ENCODE measurements at places on chromosomes 7 and 10. TPM values are rescaled to one million over a fixed set of nuclear protein-coding genes. Genes with fewer than 3 reads are reported as not detected.

- no peak overlapping the region for H3K4me3 ChIP-seq
- H3K27me3 ChIP-seq = no peaks in the 10 kb centered on the region
- no peaks in the 10 kb centered on the region for H3K36me3 ChIP-seq
- no peak for DNase-seq
- no peaks in the 10 kb centered on the region for H3K4me1 ChIP-seq
Observed at GRCh38 chr10:75018251-75018650, 93.2 kb upstream of the SAMD8 start.

DNA sequence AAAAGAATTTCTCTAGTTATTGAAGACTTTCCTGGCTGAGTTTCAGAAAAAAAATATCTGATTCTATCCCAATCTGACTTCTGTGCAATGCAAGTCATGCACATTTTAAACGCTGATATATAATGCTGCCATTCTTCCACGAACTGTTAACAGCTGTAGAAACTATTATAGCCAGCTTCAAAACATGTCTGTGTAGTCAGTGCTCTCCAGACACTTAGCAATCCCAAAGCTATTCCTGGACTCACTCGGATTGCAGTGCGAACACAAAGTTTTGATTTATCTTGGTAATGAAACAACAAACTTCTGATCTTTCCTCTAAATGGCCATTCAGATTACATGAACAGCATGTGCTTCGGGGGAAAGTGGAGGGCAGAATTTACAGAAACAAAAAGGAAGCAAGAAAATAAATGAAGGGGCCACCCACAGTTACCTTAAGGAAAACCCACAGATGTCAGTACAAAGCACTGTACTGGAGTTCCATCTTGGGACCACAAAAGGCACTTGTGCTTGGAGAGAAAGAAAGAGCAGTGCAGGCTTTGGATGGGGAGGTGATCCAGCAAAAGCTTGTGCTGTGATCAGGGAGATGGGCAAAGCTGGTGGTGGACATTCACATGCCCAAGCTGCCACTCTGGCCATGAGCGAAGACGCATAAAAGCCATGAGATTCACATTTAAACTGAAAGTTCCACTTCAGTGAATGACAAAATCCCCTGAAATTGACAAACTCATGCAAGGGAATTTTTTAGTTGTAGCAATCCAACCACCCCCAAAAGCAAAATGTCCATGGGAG, 32.1 kb upstream of the ADO start:
- no peaks in the 10 kb centered on the region for H3K36me3 ChIP-seq
- DNase-seq = no peak
- no peak overlapping the region for H3K4me3 ChIP-seq
- no peaks in the 10 kb centered on the region for H3K4me1 ChIP-seq
- no peaks in the 10 kb centered on the region for H3K27me3 ChIP-seq
- H3K27ac ChIP-seq = no peak overlapping the region

- no peaks in the 10 kb centered on the region for H3K4me1 ChIP-seq
- H3K27ac ChIP-seq = no peak overlapping the region
- no peak overlapping the region for H3K4me3 ChIP-seq
- H3K27me3 ChIP-seq = no peaks in the 10 kb centered on the region
Observed at GRCh38 chr7:154795437-154795836, 207.5 kb downstream of the PAXIP1 start.

- no peak for DNase-seq
- no peaks in the 10 kb centered on the region for H3K36me3 ChIP-seq
- no peaks in the 10 kb centered on the region for H3K27me3 ChIP-seq
Observed at GRCh38 chr10:71271662-71272055, 47.4 kb upstream of the SLC29A3 start.

DNA sequence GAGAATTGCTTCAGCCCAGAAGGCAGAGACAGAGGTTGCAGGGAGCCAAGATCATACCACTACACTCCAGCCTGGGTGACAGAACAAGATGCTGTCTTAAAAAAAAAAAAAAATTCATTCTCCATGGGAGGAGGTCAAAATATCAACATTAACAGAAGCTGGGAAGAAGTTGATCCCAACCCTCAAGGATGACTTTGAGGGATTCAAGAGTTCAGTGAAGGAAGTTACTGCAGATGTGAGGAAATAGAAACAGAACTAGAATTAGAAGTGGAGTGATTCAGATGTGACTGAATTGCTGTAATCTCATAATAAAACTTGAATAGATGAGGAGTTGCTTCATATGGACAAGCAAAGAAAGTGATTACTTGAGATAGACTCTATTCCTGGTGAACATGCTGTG, 19.7 kb upstream of the RPEL1 start:
- H3K4me1 ChIP-seq = no peaks in the 10 kb centered on the region
- peak overlapping the region; percentile 66 for H3K27ac ChIP-seq
- no peaks in the 10 kb centered on the region for H3K27me3 ChIP-seq
- H3K36me3 ChIP-seq = no peaks in the 10 kb centered on the region
- no peak overlapping the region for H3K4me3 ChIP-seq
- DNase-seq = no peak

DNA sequence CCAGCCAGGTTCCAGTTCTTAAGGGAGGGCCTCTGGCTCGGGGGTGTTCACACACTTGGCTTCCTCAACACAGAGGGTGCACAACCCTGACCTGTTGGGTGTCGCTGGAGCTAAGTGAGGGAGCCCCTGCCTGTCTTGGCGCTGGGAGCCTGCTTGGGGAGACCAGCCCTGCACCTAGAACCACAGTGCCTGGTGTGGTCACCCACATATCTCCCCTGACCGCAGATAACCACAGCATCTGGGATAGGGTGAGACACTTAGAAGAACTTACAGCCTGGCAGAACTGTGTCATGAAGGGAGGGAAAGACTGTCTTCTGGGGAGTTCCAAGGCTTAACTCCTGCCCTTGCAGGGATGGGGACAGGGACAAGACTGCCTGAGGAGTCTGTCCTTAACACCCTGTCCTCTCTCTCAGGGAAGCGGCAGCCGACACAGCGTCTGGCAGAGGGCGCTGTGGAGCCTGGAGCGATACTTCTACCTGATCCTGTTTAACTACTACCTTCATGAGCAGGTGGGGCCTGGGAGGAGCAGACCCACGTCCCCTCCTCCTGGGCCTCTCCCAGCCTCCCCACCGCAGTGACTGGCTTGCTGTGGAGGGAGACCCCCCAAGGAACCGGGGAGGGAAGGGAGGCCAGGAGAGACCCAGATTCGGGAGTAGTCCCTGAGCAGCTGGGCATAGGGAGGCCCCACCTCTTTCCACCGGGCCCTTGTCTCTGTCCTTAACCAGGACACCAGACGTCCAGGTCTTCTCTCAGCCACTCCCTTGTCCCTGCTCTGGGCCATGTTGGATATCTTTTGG, 59.0 kb downstream of the PALD1 start:
- peak; percentile 54 for DNase-seq
- no peaks in the 10 kb centered on the region for H3K27me3 ChIP-seq
- no peaks in the 10 kb centered on the region for H3K4me1 ChIP-seq
- H3K36me3 ChIP-seq = no peaks in the 10 kb centered on the region
- H3K4me3 ChIP-seq = no peak overlapping the region

DNA sequence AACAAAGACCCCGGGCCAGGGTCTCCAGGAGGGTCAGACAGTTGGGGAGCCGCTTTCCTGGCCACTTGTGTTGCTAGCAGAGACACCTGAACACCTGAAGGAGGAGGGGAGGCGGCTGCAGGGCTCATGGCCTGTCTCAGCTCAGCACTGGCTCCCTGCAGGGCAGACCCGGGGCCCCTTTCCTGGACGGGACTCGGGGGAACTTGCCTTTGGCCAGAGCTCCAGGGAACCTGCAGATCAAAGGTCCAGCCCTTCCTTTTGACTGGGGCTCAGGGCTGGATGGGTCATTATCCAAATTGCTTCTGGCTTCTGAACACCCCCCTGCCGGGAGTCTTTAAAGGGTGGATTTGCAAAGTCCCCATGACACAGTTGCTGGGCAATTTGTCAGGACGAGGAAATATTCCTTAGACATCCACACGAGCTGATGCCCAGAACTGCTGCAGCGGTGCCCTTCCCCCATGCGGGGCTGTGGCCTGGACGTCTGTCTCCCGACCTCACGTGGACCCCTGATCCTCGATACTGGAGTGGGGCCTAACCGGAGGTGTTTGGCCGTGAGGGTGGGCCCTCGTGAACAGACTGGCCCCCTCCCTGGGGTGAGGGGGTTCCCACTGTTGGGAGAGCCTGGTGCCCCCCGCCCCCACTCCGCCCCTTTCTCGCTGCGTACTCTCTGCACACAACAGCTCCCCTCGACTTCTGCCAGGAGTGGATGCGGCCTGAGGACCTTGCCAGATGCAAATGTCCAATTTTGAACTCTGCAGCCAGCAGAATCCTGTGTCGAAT, 194.3 kb downstream of the ELFN1 start:
- H3K36me3 ChIP-seq = no peaks in the 10 kb centered on the region
- no peaks in the 10 kb centered on the region for H3K4me1 ChIP-seq
- H3K4me3 ChIP-seq = no peak overlapping the region
- no peaks in the 10 kb centered on the region for H3K27me3 ChIP-seq
- H3K27ac ChIP-seq = no peak overlapping the region
- DNase-seq = no peak

GRCh38 chr10:20644421-20644820, 252.7 kb downstream of the NEBL start:
- H3K4me1 ChIP-seq = no peaks in the 10 kb centered on the region
- no peak for DNase-seq
- H3K27me3 ChIP-seq = no peaks in the 10 kb centered on the region
- no peak overlapping the region for H3K4me3 ChIP-seq
- H3K36me3 ChIP-seq = no peaks in the 10 kb centered on the region

DNA sequence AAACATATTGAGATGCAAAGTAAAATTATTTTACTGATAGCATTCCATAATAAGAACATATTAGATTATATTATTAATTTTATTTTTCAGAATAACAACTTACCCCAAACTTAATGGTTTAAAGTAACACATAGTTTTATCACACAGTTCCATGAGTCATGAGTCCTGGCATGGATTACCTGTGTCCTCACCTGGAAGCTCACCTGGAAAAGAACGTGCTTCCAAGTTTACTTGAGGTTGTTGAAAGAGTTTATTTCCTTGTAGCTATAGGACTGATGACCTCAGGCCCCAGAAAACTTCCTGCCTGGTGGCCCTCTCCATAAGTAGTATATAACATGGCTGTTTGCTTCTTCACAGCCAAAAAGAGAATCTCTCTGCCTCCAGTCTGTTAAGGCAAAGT, 254.6 kb downstream of the TFEC start:
- H3K27ac ChIP-seq = no peak overlapping the region
- H3K4me3 ChIP-seq = no peak overlapping the region
- H3K27me3 ChIP-seq = no peaks in the 10 kb centered on the region
- no peak for DNase-seq
- no peaks in the 10 kb centered on the region for H3K4me1 ChIP-seq

DNA sequence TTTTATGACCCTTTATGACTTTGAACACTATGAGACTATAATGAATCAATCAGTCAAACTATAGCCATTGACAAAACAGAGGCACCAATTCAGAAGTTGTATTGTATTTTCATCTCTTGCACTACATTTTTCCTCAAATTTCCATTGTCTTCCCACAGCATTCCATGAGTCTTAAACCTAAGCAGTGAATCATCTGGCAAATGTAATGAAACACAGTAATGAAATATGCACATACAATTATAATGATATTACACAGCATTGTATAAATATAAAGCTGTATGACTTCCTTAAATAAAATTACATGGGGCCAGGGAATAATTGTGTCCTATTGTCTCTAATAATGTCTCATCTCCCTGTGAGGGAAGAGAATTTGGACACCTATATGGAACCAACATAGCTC, 45.0 kb downstream of the VWDE start:
- H3K4me1 ChIP-seq = no peaks in the 10 kb centered on the region
- no peaks in the 10 kb centered on the region for H3K27me3 ChIP-seq
- H3K36me3 ChIP-seq = no peaks in the 10 kb centered on the region
- DNase-seq = no peak
- H3K27ac ChIP-seq = no peak overlapping the region

- H3K27me3 ChIP-seq = no peaks in the 10 kb centered on the region
- H3K4me3 ChIP-seq = no peak overlapping the region
- no peaks in the 10 kb centered on the region for H3K4me1 ChIP-seq
- no peaks in the 10 kb centered on the region for H3K36me3 ChIP-seq
- no peak overlapping the region for H3K27ac ChIP-seq
- DNase-seq = no peak
Observed at GRCh38 chr7:15291699-15292098, 270.1 kb downstream of the AGMO start.

- H3K4me3 ChIP-seq = peak overlapping the region; percentile 76
- DNase-seq = peak; percentile 89
- H3K4me1 ChIP-seq = peaks cover 9% of the 10 kb centered on the region
- H3K36me3 ChIP-seq = no peaks in the 10 kb centered on the region
- H3K27me3 ChIP-seq = no peaks in the 10 kb centered on the region
- peak overlapping the region; percentile 85 for H3K27ac ChIP-seq
Observed at GRCh38 chr7:1028775-1029636, 15.3 kb upstream of the GPR146 start.

DNA sequence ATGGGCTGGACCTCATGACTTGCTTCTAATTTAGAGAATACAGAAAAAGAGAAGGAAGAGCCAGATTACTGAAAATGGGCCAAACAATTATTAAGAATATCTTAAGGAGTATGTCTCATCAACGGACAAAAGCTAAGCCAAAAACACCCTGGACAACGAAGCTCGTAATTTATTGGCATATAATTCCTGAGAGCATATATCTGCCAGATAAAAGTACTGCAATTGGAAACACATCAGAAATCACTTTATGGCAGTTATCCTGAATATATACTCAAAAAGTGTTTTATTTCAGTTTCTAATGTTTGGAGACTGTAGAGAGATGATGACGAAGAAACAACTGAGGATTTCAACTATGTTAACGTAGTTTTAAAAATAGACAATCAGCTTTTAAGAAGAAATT, 211.8 kb downstream of the CSTF2T start:
- H3K27me3 ChIP-seq = no peaks in the 10 kb centered on the region
- no peak overlapping the region for H3K4me3 ChIP-seq
- no peaks in the 10 kb centered on the region for H3K36me3 ChIP-seq
- DNase-seq = no peak
- H3K4me1 ChIP-seq = no peaks in the 10 kb centered on the region
- H3K27ac ChIP-seq = no peak overlapping the region

DNA sequence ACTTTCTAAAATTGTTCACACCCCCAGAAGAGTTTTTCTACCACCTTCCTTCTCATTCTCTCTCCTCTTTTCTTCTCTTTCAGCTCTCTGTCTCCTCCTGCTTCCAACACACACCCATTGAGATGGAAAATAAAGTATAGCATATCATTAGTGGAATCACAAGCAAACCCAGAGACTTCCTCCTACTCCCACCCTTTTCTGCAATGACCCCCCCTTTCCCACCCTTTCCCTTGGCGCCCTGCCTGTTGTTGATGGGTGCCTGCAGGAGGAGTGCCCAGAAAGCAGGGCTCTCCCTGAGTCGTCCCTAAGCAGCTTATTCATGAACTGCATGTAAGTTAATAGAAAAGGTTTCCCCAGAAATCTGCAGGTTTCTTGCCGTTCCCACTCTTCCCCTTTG, 300.0 kb downstream of the PLXNA4 start:
- no peaks in the 10 kb centered on the region for H3K36me3 ChIP-seq
- no peak overlapping the region for H3K4me3 ChIP-seq
- H3K27me3 ChIP-seq = no peaks in the 10 kb centered on the region
- no peaks in the 10 kb centered on the region for H3K4me1 ChIP-seq

TBX20 gene
- total RNA-seq = not detected

MKI67 gene
- total RNA-seq = 40.2 TPM

GNGT1 gene
- total RNA-seq = not detected

GIMAP7 gene
- total RNA-seq = 4.8 TPM

LIPA gene
- 37.8 TPM for total RNA-seq

NEUROG3 gene
- 3.1 TPM for total RNA-seq

TMEM72 gene
- total RNA-seq = 14.5 TPM

Measured in colonic mucosa (tissue), 4 donors.